ENCODE measurements at places on chromosomes 4 and X.

DNA sequence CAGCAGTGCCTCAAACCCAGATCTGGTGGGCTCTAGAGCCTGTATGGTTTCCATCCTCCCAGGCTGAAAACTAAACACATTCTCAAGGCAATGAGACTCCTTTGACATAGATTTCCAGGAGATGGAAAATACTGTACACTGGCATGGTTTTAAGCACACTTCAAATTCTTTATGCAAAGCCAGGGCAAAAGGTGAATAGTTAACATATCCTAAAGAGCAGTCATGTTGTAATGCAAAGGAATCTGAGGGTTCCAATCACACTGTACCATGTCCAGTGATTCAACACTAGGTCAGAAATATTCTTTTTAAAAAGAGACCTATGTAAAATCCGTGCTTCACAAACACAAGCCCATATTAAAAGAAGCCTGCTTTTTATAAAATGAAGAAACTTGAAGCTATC lies 195.3 kb downstream of the QDPR start:
- DNase-seq: no peak

DNA sequence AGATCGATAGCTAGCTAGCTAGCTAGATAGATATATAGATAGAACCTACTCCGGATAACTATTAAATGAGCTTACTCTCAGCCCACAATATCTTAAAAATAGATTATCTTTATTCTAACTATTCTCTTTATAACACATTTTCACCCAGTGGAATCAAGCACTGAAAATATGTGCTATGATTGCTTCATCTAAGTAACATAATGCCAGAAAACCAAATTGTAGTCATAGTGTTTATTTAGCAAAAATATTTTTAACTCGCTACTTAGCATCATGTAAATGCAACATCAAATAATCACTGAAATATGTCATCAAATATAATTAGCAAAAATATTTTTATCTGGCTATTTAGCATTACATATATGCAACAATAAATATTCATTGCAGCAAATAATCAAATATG lies 1.5 kb downstream of the TMEM156 start:
- no peak for DNase-seq

- no peak for DNase-seq
Measured at GRCh38 chrX:39437670-39438441, 636.6 kb downstream of the MID1IP1 start.

DNA sequence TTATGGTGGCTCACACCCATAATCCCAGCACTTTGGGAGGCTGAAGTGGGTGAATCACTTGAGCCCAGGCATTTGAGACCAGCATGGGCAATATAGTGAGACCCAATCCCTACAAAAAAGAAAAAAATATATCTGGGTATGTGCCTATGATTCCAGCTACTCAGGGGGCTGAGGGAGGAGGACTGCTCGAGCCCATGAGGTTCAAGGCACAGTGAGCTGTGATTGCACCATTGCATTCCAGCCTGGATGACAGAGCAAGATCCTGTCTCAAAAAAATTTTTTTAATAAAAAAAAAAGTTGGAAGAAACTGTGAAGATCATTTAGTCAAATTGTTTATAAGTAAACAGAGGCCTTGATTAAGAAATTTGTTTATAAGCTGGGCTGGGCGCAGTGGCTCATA lies 39.7 kb downstream of the KLHL8 start:
- DNase-seq: no peak

DNA sequence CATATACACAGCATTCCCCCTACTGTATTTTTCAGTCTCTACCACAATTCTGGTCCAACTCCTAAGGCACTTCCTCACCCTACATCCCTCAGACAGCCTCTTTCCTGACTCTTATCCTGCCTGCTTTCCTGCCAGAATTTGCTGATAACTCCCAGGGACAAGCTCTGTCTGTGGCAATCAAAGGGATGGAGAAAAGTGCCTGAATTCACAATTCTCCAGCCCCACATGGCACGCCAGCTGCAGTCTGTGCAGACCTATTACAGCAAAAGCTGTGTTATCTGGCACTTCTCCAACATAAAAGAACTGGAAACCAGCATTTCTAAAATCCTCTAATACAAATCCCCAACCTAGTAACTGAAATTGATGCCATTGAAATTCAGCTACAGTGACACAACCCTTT lies 404.8 kb downstream of the KLHL13 start:
- no peak for DNase-seq

DNA sequence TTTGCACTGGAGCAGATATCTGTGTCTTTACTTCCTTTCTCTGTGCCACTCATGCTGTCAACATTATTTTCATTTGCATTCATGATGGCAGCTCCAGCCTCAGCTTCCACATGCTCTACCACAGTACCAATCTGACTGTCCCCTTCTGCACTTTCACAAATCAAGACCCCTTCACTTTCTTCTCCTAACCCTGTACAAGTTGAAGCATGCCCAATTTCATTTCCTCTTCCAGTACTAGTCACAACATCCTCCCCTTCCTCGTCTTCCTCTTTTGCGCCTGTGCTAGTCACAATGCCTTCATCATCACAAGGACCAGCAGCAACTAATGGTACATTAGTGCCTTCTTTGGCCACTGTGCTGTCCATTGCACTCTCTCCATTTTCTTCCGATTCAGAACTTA lies 26.5 kb downstream of the BOD1L1 start:
- DNase-seq: no peak

DNA sequence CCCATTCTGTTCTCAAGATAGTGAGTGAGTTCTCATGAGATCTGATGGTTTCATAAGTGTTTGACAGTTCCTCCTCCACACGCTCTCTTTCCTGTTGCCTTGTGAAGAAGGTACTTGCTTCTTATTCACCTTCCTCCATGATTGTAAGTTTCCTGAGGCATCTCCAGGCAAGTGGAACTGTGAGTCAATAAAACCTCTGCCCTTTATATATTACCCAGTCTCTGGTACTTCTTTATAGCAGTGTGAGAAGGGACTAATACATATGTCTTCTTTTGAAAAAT lies 58.4 kb downstream of the CFAP299 start:
- no peak for DNase-seq

GRCh38 chr4:52376132-52376704 lies 282.9 kb downstream of the USP46 start:
- DNase-seq: no peak

DNA sequence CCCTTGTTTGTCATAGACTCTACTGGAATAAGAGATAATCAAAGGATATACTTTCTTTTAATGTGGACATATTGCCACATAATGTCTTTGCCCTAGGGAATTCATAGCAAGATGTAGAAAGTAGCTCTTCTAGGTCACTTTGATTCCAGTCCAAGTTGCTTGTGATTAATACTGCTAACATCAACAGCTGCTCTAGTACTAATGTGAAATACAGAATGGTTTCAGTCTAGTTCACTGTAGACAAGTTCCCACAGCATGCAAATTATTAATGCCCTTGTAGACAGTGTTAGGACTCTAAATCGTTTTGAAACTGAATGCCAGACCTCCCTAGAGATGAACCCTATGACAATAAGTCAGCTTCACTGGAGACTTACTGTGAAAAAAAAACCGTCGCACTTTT lies 494.6 kb upstream of the ATOH1 start:
- DNase-seq: no peak

- DNase-seq: no peak
Measured at GRCh38 chrX:70171624-70172023, 5.7 kb upstream of the DGAT2L6 start.

DNA sequence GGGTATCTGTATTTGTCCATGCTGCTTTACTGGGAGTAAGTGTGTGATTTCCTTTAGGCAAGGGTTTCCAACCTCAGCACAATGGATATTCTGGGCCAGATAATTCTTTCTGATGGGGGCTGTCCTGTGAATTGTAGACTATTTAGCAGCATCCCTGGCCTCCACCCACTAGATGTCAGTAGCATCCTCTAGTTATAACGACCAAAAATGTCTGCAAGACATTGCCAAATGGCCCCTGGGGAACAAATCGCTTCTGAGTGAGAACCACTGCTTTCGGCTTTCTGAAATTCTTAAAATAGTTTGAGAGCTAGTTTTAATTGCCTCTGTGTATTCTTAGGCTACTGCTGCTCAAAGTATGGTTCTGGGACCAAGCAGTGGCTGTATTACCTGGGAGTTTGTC lies 81.2 kb upstream of the GPM6B start:
- no peak for DNase-seq

GRCh38 chr4:156568041-156568440 lies 403.6 kb downstream of the PDGFC start:
- no peak for DNase-seq

- DNase-seq: no peak
Measured at GRCh38 chr4:150039274-150040127, 38.7 kb upstream of the DCLK2 start.
